AG04450 (cell line): ENCODE measurements at places on chromosomes 6 and 20. TPM values are rescaled to one million over a fixed set of nuclear protein-coding genes. Genes with fewer than 3 reads are reported as not detected.

Gene KIF13A
- 56.1 and 57.7 TPM in 2 replicates for polyA plus RNA-seq

Gene SAYSD1
- polyA plus RNA-seq = 10.2 and 12.8 TPM in 2 replicates

GRCh38 chr20:61436283-61436666 is 184.2 kb downstream of the CDH4 start:
- no peak for DNase-seq

DNA sequence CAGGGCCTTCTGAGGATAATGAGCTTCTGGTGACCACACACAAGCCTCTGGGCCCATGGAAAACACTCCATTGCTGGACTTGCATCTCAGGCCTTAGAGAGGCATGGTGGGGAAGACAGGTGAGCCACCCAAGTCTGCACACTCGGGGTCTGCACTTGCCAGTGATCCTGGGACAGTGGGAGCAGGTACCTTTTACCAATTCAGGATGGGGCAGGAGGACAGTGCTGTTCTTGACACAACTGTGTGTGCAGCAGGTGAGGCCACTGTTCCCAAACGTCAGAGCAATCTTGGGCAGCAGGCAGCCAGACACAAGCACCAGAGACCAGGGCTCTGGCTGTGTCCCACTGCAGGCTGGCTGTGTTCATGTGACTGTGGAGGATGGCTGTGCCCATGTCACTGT is 221.3 kb downstream of the ERMARD start:
- DNase-seq = no peak
